Kidney (tissue), 22 donors: ENCODE measurements at places on chromosomes 5 and 9. TPM values are rescaled to one million over a fixed set of nuclear protein-coding genes. Genes with fewer than 3 reads are reported as not detected.

CREB3 gene
- 40.5 TPM for total RNA-seq

SLC6A7 gene
- not detected for total RNA-seq

LCN10 gene
- total RNA-seq, result 8.4 TPM

MRPS30 gene
- 48.0 TPM for total RNA-seq

BTNL3 gene
- total RNA-seq, result not detected

DNA sequence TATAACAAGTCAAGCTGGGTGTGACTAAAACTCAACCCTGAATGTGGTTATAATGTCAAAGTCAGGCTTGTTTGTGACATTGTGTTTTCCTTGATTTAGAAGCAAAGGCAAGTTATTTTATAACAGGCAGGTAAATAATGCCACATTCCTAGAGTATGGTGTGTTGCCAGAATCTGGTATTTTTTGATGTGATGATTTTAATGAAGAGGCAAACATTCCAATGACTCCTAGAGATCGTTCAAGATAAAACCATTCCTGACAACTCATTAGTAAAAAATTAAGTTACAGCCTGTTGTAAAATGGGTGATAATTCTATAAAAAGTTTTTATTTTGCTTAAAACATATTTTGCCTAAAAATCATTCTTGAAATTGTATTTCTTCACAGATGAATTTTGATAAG, 60.0 kb downstream of the RAB14 start:
- DNase-seq, result no peak

DNA sequence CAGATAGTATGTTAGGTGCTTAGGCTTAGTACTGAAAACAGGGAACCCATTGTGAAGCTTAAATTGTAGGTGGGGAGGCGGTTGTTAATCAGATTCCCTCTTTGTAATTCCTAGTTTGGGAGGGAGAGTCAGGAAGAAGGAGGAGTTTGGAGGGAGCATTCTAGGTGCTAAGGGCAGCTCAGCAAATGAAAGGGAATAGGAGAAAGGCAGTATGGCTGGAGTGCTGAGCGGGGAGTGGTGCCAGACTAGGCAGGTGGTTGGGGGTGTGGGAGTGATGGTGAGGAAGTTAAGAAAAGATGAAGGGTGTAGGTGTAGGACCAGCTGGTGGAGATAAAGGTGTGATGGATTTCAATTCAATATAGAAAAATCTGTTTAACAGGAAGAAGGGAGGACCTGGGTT, 11.1 kb upstream of the GARNL3 start:
- DNase-seq, result no peak

DNA sequence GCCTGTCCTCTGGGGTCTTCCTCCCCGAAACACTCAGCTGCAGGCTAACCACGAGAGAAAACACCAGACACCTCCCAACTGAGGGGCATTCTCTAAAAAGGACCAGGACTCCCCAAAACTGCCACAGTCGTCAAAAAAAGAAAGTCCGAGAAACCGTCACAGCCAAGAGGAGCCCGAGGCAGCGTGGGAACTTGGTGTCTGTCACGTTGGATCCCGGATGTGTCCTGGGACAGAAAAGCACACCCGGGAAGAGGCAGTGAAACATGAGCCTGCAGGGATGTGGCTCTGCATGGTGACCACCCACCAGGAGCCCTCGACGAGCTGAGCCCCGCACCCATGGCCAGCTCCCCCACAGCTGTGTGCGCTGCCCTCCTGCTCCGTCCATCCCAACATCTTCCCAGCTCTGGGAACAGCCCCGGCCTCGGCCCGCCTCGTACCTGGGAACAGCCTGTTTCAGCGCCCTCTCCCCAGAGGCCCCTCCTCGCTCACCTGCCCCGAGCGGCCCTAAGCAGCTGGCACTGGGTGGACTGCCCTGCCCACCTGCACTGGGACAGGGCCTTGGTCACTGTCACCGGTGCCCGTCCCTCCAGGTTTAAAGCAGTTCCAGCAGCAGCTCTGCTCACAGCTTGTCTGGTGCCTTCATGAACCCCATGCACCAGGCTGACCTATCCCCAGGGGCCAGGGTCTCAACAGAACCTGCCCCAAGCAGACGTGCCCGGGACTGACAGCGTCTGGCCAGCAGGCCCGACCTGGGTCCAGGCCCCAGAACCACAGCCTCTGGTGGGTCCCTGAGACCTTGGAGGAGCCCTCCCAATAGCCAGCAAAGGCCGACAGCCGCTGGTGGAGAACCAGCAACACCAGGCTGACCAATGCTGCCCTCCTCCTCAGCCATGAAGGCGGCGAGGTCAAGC, 10.9 kb downstream of the SLC12A7 start:
- peak; percentile 68 for DNase-seq

DNA sequence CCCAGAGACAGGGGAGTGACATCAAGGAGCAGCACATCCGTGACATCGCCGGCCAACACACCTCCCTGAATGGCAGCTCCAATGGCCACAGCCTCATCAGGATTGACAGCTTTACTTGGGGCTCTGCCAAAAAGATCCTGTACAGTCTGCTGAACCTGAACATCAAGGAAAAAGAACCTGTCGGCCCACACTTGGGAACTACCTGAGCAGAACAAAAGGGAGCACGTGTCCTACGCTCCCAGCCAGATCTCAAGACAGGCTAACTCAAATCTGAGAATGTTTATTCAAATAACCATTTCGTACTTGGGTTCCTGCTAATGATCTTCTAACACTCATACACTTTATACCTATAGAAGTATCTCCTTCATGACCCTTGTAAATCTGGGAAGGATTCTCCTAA, 15.3 kb downstream of the HSPA9 start:
- DNase-seq, result no peak

DNA sequence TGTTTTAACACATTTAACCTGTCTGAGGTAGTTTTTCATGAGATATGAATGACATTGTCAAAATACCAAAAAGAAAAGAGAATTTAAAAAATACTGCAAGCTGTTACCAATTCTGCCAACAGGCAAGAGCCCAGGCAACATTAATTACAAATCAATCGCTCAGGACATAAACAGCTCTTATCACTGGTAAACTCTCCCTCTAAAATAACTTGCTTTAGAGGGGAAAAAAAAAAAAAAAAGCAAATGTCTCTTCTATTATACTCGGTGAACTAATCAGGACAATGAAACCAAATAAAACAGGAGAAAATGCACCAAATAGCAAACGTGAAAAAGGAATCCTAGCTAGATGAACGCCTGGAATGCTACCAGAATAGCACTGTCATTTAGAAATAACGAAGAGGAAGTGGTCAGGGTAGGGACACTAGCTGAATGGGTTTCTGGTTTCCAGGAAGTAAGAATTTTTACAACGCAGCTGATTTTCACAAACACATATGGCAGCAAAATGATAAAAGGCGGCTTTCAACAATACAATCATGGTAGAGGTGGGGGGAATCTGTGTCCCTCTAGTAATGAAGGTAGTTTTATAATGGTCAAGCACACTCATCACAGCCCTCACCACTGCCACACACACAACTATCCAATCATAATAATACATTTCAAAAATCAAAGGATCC, 94.9 kb downstream of the DENND1A start:
- peak; percentile 60 for DNase-seq

DNA sequence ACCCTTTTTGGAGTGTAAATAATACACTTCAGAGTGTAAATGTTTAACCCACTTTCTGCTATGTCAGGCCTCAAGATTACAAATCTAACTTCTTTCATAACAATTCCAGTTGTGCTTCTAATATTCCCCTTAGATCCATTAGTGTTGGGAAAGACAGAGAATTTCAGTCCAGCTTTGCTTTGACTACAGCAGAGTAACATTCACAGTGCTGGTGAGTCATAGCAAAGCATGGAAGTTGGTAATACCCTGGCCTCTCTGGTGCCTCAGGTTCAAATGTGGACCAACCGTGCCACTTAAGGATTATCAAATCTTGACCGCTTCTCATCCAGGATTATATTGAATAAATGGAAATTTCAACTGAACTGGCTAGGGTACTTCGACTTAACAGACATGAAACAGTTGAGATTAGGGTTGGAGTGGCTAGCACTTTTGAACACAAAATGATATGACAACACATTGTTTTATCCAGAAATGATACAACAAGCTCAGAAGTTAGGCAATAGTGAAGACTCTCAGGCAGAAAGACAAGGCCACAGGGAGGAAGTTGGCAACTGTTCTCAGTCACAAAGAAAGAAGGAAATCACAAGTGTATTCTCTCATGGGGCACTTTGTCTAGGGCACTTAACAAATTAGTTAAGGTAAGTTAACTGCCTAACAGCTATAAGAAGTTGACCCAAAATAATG, 24.4 kb upstream of the RASA1 start:
- no peak for DNase-seq
